ENCODE measurements at places on chromosomes 2 and 18. TPM values are rescaled to one million over a fixed set of nuclear protein-coding genes. Genes with fewer than 3 reads are reported as not detected.

REG1B gene
- not detected for total RNA-seq

UGT1A3 gene
- total RNA-seq = not detected

LINC00305 gene
- not detected for total RNA-seq

BCL11A gene
- total RNA-seq = 29.5 TPM

CFAP221 gene
- 12.8 TPM for total RNA-seq

EFHD1 gene
- 13.7 TPM for total RNA-seq

PROKR1 gene
- total RNA-seq = 2.2 TPM

AQP12B gene
- not detected for total RNA-seq
